Camera-type eye (tissue), 1 donor: ENCODE measurements at places on chromosomes 6 and 20. TPM values are rescaled to one million over a fixed set of nuclear protein-coding genes. Genes with fewer than 3 reads are reported as not detected.

Gene SLC12A5
- total RNA-seq, result 31.2 TPM

Gene CTNNBL1
- 33.6 TPM for total RNA-seq

Gene KIAA1586
- 55.0 TPM for total RNA-seq

Gene SAMD3
- total RNA-seq, result 7.9 TPM

Gene FOXS1
- 2.3 TPM for total RNA-seq

Gene TMEM151B
- total RNA-seq, result 10.2 TPM

Gene ADTRP
- 13.3 TPM for total RNA-seq

Gene FRK
- total RNA-seq, result 2.3 TPM

Gene EPB41L1
- 105 TPM for total RNA-seq

Gene LY6G6D
- not detected for total RNA-seq

Gene FLRT3
- 32.1 TPM for total RNA-seq

Gene PLEKHG1
- total RNA-seq, result 66.2 TPM

Gene HCK
- 4.9 TPM for total RNA-seq

Gene KIF25
- total RNA-seq, result not detected

Gene MAFB
- 13.4 TPM for total RNA-seq

Gene TNF
- total RNA-seq, result not detected

Gene C6orf58
- not detected for total RNA-seq

Gene OR2B6
- total RNA-seq, result not detected

Gene OVOL2
- total RNA-seq, result 1.1 TPM

Gene RAB44
- 0.33 TPM for total RNA-seq

Gene PCK1
- 2.4 TPM for total RNA-seq

Gene REM1
- 3.3 TPM for total RNA-seq

Gene CDS2
- 70.8 TPM for total RNA-seq

Gene HLA-DQB1
- 0.27 TPM for total RNA-seq

Gene ATG5
- 58.9 TPM for total RNA-seq

Gene MAP1LC3A
- total RNA-seq, result 43.0 TPM

Gene IL20RA
- 2.3 TPM for total RNA-seq

Gene PHF1
- 40.9 TPM for total RNA-seq
